ENCODE measurements at places on chromosomes 1 and 21.
A peak's percentile ranks its signal among the peaks of the same experiment; 100 is the strongest.

GRCh38 chr1:113811156-113811887 lies 954 bp downstream of the RSBN1 start:
- peak; percentile 40 for DNase-seq

DNA sequence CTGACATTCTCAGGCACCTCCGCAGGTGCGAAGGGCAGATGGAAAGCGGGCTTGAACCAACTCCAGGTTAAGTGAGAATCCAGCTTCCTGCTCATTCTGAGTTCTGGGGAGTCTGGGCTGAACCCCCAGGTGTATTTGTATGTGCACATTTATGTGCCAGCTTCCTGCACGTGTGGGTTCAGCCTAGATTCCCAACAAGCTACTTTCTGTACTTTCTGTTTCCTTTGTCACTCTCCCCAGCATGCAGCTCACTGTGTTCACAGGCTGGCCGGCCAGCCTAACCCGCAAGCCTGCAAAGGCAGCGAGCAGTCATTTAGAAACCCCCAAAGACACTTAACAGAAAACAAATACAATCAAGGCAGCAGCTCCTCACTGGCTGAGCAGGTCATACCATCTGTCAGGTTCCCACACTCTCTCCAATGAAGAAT lies 1.3 kb upstream of the IL19 start:
- no peak for DNase-seq

DNA sequence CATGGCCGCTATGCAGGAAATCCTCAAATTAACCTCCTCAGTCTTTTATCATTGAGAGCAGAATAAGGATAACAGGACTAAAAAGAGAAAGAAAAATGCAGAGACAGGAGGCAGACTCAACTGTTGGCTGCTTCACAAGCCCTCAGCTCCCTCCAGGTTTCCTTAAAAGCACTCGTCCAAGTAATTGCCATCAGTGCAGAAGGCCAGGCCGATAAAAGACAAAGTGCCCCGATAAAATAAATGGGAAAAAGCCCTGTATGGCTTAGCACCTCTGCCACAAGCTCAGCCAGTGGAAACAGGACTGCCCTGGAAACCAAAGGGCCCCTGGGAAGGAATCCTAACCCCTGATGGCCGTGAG lies 8.1 kb downstream of the S100A6 start:
- no peak for DNase-seq

- peak; percentile 83 for DNase-seq
Measured at GRCh38 chr21:16563795-16564194, 834.0 kb downstream of the USP25 start.

DNA sequence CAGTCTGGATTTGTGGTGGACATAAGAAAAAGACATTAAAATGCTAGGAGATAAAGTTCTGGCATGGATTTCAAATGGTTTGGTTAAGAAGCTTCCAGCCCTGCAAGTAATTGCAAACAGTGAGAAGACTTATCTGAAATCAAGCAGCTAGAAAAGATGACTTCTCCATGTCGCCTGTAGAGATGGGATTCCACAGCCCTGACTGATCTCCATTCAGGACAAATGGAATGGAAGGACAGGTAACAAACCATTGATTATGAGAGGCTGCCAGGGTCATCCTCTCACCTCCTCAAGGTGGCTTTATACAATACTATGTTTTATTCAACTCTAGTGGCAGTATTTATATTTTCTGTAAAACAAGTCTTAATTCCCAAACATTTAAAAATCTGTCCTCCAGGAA lies 237.9 kb downstream of the HLX start:
- DNase-seq: no peak

DNA sequence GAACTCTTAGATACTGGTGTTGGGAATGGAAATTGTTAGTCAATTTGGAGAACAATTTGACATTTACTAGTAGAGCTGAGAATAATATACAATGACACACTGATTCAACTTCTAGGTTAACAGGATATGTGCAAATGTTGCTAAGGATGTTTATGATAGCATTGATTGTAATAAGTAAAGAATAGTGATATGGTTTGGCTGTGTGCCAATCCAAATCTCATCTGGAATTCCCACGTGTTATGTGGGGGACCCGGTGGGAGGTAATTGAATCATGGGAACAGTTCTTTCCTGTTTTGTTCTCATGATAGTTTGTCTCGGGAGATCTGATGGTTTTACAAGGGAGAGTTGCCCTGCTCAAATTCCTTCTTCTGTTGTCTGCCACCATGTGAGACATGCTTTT lies 302.4 kb upstream of the TMPRSS15 start:
- DNase-seq: no peak

GRCh38 chr1:33408093-33408436 lies 22.8 kb downstream of the PHC2 start:
- DNase-seq: no peak

GRCh38 chr1:20037877-20038276 lies 32.1 kb upstream of the PLA2G5 start:
- peak; percentile 22 for DNase-seq

GRCh38 chr1:98086796-98087441 lies 166.1 kb upstream of the DPYD start:
- DNase-seq: peak; percentile 99

- no peak for DNase-seq
Measured at GRCh38 chr1:239128541-239128940, 257.8 kb upstream of the CHRM3 start.

DNA sequence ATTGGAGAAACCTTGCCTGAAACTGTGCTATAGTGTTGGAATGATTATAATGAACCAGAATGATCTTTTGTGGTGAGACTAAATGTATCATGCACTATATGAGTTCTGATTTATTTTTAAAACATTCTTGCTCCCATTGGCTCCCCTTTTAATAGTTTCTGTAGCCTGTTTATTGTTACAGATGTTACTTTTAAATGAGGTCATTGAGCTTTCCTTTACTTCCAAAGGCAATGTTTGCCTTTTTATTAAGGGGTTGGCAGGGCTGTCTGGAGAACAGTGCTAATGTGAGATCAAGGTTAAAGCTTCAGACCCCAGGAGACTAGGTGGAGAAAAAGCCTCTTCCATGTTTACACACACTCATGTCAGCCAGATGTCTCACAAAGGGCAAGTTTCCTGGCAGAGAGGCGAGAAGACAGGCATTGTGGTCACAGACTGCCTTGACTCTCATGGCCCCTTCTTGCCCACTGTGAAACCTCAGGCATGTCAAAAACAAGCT lies 120.6 kb upstream of the RAVER2 start:
- peak; percentile 64 for DNase-seq

GRCh38 chr1:15706751-15707150 lies 22.6 kb downstream of the PLEKHM2 start:
- DNase-seq: no peak

GRCh38 chr1:107877092-107877491 lies 87.9 kb downstream of the VAV3 start:
- DNase-seq: peak; percentile 9

DNA sequence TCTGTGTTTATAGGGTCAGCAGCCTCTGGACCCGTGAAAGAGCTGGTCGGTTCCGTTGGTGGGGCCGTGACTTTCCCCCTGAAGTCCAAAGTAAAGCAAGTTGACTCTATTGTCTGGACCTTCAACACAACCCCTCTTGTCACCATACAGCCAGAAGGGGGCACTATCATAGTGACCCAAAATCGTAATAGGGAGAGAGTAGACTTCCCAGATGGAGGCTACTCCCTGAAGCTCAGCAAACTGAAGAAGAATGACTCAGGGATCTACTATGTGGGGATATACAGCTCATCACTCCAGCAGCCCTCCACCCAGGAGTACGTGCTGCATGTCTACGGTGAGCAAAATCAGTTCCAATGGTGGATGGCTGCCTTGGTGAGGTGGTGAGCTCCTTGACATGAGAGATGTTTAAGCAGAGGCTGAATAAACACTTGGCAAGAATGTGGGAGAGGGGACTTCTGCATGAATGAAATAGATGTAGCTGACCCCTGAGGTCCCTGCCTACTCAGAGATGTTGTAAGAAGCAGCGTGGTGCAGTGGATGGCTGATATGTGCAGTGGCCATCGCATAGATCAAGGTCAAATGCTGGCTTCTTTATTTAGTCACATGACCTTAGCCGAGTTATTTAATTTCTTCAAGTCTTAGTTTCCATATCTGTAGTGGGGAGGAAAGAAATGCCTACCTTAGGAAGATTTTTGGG lies 9.3 kb downstream of the SLAMF7 start:
- peak; percentile 68 for DNase-seq

- peak; percentile 51 for DNase-seq
Measured at GRCh38 chr1:84298684-84299535, 2.6 kb upstream of the SAMD13 start.

GRCh38 chr1:177973585-177973984 lies 3.7 kb upstream of the SEC16B start:
- no peak for DNase-seq

GRCh38 chr1:36768486-36769178 lies 265.7 kb downstream of the GRIK3 start:
- DNase-seq: no peak

- peak; percentile 78 for DNase-seq
Measured at GRCh38 chr1:43799656-43800635, 92.6 kb downstream of the ST3GAL3 start.

GRCh38 chr1:1920057-1920607 lies 1.1 kb upstream of the TMEM52 start:
- no peak for DNase-seq

GRCh38 chr1:231408528-231409094 lies 13.5 kb downstream of the EGLN1 start:
- DNase-seq: no peak

DNA sequence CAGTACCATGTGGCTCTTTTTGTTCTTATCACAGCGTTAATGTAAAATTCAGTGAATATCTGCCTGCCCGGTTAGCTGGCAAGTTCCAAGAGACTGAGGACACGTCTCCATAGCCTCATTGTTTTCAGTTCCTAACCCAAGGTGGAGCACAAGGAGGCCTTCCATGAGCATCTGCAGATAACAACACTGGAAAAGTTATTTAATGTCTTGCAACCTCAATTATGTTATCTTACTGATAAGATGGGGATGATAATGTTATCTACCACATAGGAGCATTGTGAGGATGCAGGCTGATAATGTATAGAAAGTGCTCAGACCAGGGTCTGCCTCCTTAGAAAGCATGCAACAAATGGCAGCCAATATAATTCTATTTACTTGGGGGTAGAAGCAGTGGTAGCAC lies 109.6 kb upstream of the DNAH14 start:
- DNase-seq: no peak

DNA sequence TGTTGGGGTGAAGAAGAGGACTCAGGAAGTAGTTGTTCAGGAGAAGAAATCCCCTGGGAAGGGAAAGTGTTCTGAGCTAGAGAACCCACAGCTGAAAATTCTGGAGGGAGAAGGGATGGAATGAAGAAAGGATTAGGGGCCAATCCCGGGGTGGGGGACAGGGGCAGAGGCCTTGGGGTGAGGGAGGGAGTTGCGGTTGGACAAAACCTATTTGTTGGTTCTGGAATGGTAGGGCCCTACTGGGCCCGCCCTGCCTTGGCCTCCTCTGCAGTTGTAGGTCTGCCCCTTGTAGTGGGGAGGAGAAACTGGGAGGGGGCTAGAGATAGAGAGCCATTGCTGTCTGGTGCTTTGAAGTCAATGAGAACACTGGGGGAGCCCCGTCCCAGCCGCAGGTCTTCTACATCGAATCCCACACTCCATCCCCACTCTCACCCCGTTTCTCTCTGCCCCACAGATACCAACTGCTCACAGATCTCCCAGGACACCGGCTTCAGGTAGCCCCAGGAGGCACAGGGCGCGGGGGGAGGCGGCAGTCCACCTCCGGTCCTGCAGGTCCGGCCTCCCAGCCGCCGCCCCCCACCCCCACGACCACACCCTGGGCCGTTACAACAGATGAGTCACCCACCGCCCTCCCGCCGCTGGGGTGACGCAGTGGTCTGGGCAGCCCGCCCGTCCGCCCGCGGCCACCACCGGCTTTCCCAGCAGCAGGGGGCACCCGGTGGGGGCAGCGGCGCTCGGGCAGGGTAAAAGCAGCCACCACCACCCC lies 1.1 kb downstream of the TAGLN2 start:
- DNase-seq: peak; percentile 93

Data from EL (cell line).